Activated CD4-positive, alpha-beta memory T cell treated with anti-CD3 and anti-CD28 coated beads, Interleukin-2, amount 10 ng/mL, durations not matched to agents 7 days and 5 days (primary cell): ENCODE measurements at places on chromosomes 11 and 22. TPM values are rescaled to one million over a fixed set of nuclear protein-coding genes. Genes with fewer than 3 reads are reported as not detected.

The MOGAT2 gene
- total RNA-seq: not detected

The RFPL3 gene
- not detected for total RNA-seq

The C11orf97 gene
- total RNA-seq: not detected

The BRD1 gene
- total RNA-seq: 54.7 TPM

The MYEOV gene
- not detected for total RNA-seq

The IL10RA gene
- total RNA-seq: 291 TPM

The DEFB131B gene
- not detected for total RNA-seq

The PATE2 gene
- not detected for total RNA-seq

The CRYBB2 gene
- not detected for total RNA-seq

The CEND1 gene
- total RNA-seq: 1.2 TPM
